Prostate gland (tissue), 2 donors: ENCODE measurements at places on chromosomes 12 and 14. TPM values are rescaled to one million over a fixed set of nuclear protein-coding genes. Genes with fewer than 3 reads are reported as not detected.

DNA sequence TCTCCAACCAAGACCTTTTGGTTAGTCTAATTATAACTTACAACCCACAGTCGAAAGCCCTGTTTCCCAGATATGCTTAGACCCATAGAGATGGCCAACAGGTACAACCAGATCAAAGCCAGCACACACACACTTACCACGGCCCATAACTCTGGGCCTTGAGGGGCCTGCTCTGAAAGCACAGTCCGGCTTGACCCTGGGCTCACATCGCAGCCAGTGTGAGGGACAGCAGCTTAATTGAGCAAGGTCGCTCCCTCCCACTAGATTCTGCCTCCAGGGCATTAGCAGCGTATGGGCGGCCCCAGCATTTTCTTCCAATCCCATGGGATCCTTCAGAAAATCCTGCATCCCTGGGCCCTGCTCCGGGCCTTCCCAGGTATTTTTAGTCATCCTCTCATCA lies 157.4 kb upstream of the FKBP4 start:
- H3K27me3 ChIP-seq = no peaks in the 10 kb centered on the region
- H3K4me1 ChIP-seq = no peaks in the 10 kb centered on the region
- no peaks in the 10 kb centered on the region for H3K36me3 ChIP-seq
- no peak overlapping the region for H3K4me3 ChIP-seq

- no peak overlapping the region for H3K4me3 ChIP-seq
- H3K27ac ChIP-seq = no peak overlapping the region
- H3K36me3 ChIP-seq = no peaks in the 10 kb centered on the region
- H3K4me1 ChIP-seq = no peaks in the 10 kb centered on the region
Observed at GRCh38 chr12:10557766-10558165, 52.1 kb downstream of the EIF2S3B start.

KRT85 gene
- not detected for total RNA-seq

GRCh38 chr14:42028607-42029006 lies 421.9 kb downstream of the LRFN5 start:
- no peaks in the 10 kb centered on the region for H3K36me3 ChIP-seq
- DNase-seq = no peak
- no peak overlapping the region for H3K27ac ChIP-seq
- no peaks in the 10 kb centered on the region for H3K27me3 ChIP-seq
- H3K4me1 ChIP-seq = no peaks in the 10 kb centered on the region
- no peak overlapping the region for H3K4me3 ChIP-seq

- no peaks in the 10 kb centered on the region for H3K27me3 ChIP-seq
- H3K4me3 ChIP-seq = no peak overlapping the region
- H3K27ac ChIP-seq = no peak overlapping the region
- no peaks in the 10 kb centered on the region for H3K4me1 ChIP-seq
Observed at GRCh38 chr12:104823985-104824461, 134.1 kb downstream of the SLC41A2 start.

DNA sequence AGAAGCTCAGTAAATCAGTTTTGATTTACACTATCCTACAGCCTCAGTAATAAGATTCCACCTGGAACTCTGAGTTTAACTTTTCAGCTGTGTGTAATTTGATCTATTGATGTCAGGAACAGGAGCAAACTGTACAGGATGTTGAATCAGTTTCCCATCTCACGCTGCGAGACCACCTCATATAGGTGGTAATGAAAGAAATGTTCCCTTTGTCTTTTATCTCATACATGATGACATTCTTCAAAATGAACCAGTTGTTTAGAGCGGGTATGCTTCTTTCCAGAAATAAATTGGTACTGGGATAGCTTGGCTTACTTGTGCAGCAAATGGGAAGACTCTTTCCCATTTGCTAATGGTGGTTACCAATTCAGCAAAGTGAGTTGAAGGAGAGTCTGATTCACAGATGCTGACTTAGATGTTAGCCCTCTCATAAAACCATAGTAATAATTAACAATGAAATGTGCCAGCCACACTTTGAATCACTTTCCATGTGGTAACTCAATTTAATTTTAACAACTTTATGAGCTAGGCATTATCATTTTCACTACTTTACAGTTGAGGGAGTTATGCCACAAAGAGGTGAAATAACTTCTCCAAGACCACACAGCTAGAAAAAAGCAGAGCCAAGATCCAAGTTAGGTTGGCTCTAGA lies 251.5 kb downstream of the PAWR start:
- no peaks in the 10 kb centered on the region for H3K36me3 ChIP-seq
- no peaks in the 10 kb centered on the region for H3K27me3 ChIP-seq
- no peak overlapping the region for H3K27ac ChIP-seq

DNA sequence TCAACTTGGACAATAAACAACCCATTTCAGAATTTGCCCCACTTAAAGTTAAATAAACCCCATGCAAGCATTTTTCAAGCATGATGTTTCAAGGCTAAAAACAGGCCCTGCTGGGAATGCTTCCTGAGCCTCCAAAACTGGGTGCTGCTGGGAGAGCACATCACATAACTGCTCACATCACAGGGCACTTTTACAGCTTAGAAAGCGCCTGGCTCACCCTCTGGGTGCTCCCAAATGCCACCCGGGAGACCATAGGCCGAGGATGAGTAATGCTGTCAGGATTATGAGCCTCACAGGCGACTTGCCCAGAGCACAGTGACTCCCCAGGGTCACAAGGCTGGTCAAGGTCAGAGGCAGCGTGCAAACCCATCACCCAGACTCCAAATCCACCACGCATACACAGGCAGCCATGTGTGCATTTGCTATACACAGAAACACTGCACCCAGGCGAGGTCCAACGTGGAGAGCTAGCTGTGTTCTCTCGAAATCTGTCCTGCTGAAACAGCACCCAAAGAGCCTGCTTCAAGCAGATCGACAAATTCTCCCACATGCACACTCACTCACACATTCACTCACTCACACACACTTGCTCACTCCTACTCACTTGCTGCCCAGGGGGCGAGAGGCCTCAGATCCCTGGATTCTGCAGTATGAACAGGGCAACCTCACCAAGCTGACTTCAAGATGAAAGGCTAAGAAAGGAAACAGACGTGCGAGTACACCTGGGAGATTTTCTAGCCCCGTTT lies 58.7 kb downstream of the ITPK1 start:
- peaks cover 11% of the 10 kb centered on the region for H3K4me1 ChIP-seq
- H3K4me3 ChIP-seq = no peak overlapping the region
- H3K36me3 ChIP-seq = no peaks in the 10 kb centered on the region
- H3K27ac ChIP-seq = no peak overlapping the region

- DNase-seq = no peak
- H3K36me3 ChIP-seq = no peaks in the 10 kb centered on the region
- H3K4me3 ChIP-seq = no peak overlapping the region
Observed at GRCh38 chr14:94907626-94908261, 137.8 kb upstream of the GSC start.

GRCh38 chr14:104280902-104281767 lies 142.7 kb downstream of the KIF26A start:
- peaks cover 11% of the 10 kb centered on the region for H3K27me3 ChIP-seq
- peaks cover 5% of the 10 kb centered on the region for H3K4me1 ChIP-seq
- no peak for DNase-seq
- no peak overlapping the region for H3K4me3 ChIP-seq

DNA sequence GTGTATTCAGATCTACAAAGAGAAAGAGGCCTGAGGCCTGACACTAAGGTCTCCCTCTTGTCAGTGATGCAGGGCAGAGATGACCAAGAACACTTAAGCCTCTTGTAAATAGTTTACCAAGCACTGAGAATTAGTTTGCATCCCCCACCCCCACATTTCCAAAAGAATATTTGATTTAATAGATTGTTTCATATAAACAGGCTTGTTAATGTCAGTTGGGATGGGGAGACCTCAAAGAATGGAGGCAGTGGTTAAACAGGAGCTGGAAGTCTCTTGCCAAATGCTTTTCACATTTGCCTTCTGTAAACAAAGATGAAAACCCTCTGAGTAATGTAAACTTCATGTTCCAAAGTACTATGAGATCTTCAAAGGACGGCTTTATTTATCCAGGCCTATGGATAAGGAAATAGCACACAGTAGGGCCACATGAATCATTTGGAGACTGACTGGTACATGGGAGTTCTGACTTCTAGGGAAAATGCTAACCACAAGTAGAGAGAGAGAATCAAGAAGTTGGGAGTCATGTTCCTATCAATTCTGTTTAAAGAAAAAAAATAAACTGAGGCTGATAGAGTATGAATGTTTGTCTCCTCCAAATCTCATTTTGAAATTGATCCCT lies 234.7 kb downstream of the ANO2 start:
- H3K27me3 ChIP-seq = no peaks in the 10 kb centered on the region
- H3K27ac ChIP-seq = no peak overlapping the region
- H3K4me1 ChIP-seq = no peaks in the 10 kb centered on the region
- no peak overlapping the region for H3K4me3 ChIP-seq
- DNase-seq = no peak

DNA sequence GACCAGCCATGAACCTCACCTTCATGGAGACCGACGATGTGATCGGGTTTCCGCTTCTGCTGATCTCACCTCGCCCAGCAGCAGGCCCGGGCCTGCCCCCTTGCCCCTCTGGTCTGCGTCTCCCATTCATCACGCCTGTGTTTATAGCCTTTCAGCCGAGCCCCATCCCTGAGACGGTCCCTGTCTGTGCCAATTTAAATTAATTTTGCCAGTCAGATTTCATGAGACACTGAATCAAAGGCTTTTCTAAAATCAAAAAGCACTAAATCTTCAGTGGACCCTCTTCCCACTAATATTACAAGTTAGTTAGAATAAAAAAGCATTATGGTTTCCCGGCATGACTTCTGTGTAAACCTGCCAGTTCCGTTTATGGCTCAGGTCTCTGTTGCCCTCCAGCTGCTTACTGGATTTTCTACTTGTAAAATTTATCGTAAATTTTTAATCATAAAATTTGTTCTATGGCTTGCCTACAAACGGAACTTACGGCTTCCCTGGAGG lies 155.9 kb downstream of the ESRRB start:
- peak overlapping the region; percentile 55 for H3K27ac ChIP-seq
- no peak overlapping the region for H3K4me3 ChIP-seq
- no peaks in the 10 kb centered on the region for H3K4me1 ChIP-seq

- no peak for DNase-seq
- H3K27me3 ChIP-seq = no peaks in the 10 kb centered on the region
- no peaks in the 10 kb centered on the region for H3K4me1 ChIP-seq
- H3K27ac ChIP-seq = no peak overlapping the region
- H3K36me3 ChIP-seq = no peaks in the 10 kb centered on the region
Observed at GRCh38 chr14:35158951-35159653, 36.8 kb downstream of the PRORP start.

GRCh38 chr12:57627501-57628279 lies 5.3 kb downstream of the B4GALNT1 start:
- no peak overlapping the region for H3K27ac ChIP-seq
- H3K36me3 ChIP-seq = no peaks in the 10 kb centered on the region
- DNase-seq = no peak
- H3K27me3 ChIP-seq = peaks cover 16% of the 10 kb centered on the region

DNA sequence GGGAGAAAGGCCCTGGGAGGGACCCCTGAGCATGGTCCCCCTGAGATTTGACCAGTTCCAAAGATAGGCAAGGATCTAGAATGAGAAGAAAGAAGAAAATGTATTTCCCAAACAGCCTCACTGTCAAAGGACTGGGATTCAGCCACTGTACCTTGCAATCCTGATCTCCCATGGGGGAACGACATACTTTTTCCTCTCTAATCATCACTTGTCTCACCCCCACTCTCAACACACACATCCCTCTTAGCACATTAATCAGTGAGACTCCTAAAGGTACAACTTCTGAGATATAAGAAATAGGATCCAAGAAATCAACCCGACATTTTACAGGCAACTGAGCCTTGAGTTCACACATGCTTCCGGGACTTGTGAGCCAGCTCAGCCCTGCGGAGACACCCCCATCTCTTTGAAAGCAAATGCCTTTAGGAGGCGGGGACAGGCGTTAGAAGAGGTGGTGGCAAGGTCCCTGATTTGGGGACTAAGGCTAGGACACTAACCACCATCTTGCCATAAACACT lies 1.4 kb downstream of the MAP3K9 start:
- peak overlapping the region; percentile 80 for H3K27ac ChIP-seq
- H3K4me3 ChIP-seq = peak overlapping the region; percentile 69
- H3K36me3 ChIP-seq = no peaks in the 10 kb centered on the region
- peak; percentile 43 for DNase-seq
- H3K27me3 ChIP-seq = no peaks in the 10 kb centered on the region

GRCh38 chr14:77485256-77485655 lies 13.4 kb downstream of the ISM2 start:
- no peaks in the 10 kb centered on the region for H3K36me3 ChIP-seq
- no peak overlapping the region for H3K27ac ChIP-seq
- no peak for DNase-seq
- no peaks in the 10 kb centered on the region for H3K27me3 ChIP-seq
- H3K4me1 ChIP-seq = no peaks in the 10 kb centered on the region

TNFAIP2 gene
- total RNA-seq = 46.4 TPM

GRCh38 chr14:62943202-62943601 lies 102.1 kb downstream of the KCNH5 start:
- H3K27me3 ChIP-seq = no peaks in the 10 kb centered on the region
- no peak for DNase-seq
- H3K36me3 ChIP-seq = no peaks in the 10 kb centered on the region
- H3K4me1 ChIP-seq = no peaks in the 10 kb centered on the region
- no peak overlapping the region for H3K27ac ChIP-seq

GRCh38 chr12:64098709-64099354 lies 123.3 kb downstream of the KICS2 start:
- H3K4me1 ChIP-seq = no peaks in the 10 kb centered on the region
- no peaks in the 10 kb centered on the region for H3K36me3 ChIP-seq
- H3K27ac ChIP-seq = no peak overlapping the region
- no peak overlapping the region for H3K4me3 ChIP-seq

DNA sequence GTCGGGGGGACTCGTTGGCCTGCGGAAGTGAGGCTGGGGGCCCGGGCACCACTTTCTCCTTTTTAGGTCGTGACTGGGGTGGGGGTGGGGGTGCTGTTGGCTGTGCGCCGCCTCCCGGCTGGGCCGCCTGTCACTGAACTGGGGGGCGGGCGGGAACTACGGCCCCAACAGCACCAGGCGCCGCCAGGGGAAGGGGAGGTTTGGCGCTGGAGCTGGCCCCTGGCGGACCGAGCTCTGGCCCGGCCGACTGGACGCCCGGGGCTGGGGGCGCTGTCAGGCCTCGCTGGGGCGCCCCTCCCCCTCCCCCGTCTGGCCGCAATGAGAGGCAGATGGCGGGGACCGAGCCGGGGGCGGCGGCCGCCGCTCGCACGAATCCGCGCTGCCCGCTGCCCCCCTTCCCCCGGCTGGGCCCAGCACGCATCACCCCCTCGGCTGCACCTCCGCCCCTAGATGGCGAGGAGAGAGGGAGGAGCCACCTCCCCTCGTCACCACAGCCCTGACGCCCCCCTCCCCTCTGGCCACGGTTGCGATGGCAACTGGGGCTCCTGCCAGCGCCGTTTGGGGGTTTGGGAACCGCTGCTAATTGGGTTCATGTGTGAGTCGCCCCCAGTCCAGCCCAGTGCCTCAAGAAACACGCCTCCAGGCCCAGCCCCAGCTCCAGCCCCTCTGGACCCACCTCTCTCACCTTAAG lies 723 bp downstream of the NFATC4 start:
- no peak for DNase-seq
- H3K27me3 ChIP-seq = no peaks in the 10 kb centered on the region
- no peaks in the 10 kb centered on the region for H3K4me1 ChIP-seq
- peak overlapping the region; percentile 85 for H3K27ac ChIP-seq
- no peaks in the 10 kb centered on the region for H3K36me3 ChIP-seq

DNA sequence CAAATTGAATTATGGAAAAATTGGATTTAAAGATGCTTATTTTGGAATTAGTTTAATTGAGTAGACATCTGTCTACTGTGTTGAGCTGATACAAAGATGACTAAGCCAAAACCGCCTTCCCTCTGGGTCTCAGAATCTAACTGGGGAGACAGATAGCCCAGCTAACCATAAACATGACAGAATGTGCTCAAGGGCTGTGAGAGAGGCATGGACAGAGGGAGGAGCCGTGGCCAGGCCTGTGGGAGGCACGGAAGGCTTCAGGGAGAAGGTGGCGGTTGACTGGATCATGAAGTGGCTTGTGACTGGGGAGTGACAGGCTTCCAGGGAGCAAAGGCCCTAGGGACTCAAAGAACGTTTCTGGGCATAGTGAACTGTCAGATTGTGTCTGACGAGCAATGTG lies 74.6 kb downstream of the DACT1 start:
- H3K27me3 ChIP-seq = no peaks in the 10 kb centered on the region
- no peaks in the 10 kb centered on the region for H3K36me3 ChIP-seq
- no peak overlapping the region for H3K27ac ChIP-seq
- H3K4me3 ChIP-seq = no peak overlapping the region
- no peaks in the 10 kb centered on the region for H3K4me1 ChIP-seq
